Activated gamma-delta T cell treated with anti-CD3 and anti-CD28 coated beads, Interleukin-2, amount 50 U/mL, for 16 hours (primary cell): ENCODE measurements at places on chromosomes 2 and 18.

GRCh38 chr18:59631583-59632181, 65.5 kb downstream of the CCBE1 start:
- no peak for DNase-seq

DNA sequence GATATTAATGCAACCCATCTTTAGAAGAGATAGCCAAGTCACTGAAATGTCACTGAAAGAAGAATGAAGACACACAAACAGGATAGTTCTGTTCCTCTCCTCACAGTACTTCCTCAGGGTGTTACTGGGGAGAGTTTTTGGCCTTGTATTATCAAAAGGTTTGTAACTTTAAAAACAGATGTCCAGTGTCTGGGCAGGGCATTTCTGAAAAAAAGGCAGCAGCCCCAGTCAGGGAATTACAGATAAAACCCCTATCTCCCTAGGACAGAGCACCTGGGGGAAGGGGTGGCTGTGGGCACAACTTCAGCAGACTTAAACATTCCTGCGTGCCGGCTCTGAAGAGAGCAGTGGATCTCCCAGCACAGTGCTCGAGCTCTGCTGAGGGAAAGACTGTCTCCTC, 30.8 kb downstream of the LANCL1 start:
- no peak for DNase-seq

GRCh38 chr2:33497221-33497650, 20.8 kb downstream of the RASGRP3 start:
- no peak for DNase-seq

DNA sequence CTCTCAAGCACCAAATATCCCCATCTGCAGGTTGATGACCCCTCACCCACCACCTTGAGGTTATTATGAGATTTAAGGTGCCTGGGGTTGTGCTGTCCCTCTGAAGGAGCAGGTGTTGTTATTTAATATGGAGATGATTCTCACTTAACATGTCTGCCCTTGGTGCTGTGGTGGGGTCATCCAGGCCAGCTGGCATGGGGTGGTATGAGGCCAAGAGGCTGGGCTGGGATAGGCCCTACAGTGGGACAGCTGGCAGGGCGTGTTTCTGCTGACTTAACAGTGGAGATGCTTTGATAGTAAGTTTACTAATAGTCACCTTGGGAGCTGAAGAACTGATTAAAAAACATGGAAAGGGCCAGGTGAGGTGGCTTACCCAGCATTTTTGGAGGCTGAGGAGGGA, 22.4 kb downstream of the SERPINB12 start:
- DNase-seq, result no peak

GRCh38 chr2:45681675-45682074, 30.2 kb downstream of the PRKCE start:
- DNase-seq, result no peak

DNA sequence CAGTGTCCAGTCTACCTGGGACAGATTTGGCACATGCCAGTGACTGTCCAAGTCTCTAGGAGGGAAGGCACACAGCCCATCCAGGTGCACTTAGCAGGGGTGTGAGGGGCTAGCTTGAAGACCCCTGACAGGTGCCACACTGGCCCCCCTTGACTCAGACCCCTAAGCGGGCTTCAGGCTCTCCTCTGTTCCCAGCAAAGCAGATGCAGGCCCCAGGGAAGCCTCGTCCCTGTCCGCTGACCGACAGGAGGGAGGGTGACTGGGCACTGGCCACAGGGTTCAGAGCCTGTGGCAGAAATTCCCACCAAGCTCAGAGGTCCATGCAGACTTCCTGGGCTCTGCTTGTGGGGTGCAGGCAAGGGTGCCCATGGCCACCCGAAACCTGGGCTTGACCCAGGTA, 239.8 kb upstream of the MYT1L start:
- DNase-seq, result no peak

DNA sequence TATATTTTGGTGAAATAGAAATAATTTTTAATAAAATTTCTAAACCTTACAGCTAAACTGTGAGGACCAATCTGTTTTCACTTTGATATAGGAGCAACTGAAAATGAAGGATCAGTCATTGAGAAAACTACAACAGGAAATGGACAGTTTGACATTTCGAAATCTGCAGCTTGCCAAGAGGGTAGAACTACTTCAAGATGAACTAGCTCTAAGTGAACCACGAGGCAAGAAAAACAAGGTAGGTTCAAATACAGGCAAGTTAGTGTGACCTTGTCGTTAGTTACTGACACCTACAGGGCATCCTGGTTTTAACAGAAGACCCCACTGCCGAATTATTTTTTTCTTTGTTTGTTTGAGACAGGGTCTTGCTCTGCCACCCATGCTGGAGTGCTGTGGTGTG, 75.5 kb upstream of the STON1 start:
- no peak for DNase-seq

GRCh38 chr18:80202264-80202998, 44.9 kb downstream of the PARD6G start:
- no peak for DNase-seq

GRCh38 chr2:102421890-102422759, 835 bp upstream of the IL18RAP start:
- no peak for DNase-seq

GRCh38 chr2:20130821-20131645, 79.6 kb upstream of the LAPTM4A start:
- no peak for DNase-seq

DNA sequence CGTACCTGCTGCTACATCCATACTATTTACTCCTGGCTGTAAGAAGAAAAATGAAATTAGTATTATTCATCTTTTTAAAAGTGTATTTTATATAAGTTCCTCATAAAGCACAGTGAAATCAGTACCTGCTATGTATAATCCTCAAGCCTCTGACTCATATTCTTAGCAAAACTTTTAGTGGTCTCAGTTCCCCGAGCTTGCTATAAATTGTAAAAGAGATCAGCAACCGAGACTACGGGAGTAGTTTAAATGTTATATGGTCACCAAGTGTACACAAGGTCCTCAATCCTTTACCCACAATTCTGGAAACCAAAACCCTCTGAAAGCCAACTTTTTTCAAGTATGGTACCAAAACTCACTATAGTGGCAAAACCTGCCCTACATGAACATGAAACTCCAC, 24.2 kb downstream of the PRPF40A start:
- no peak for DNase-seq

- DNase-seq, result no peak
Measured at GRCh38 chr18:75264195-75264594, 53.6 kb downstream of the TSHZ1 start.

- no peak for DNase-seq
Measured at GRCh38 chr2:147197754-147198483, 646.9 kb upstream of the ACVR2A start.

DNA sequence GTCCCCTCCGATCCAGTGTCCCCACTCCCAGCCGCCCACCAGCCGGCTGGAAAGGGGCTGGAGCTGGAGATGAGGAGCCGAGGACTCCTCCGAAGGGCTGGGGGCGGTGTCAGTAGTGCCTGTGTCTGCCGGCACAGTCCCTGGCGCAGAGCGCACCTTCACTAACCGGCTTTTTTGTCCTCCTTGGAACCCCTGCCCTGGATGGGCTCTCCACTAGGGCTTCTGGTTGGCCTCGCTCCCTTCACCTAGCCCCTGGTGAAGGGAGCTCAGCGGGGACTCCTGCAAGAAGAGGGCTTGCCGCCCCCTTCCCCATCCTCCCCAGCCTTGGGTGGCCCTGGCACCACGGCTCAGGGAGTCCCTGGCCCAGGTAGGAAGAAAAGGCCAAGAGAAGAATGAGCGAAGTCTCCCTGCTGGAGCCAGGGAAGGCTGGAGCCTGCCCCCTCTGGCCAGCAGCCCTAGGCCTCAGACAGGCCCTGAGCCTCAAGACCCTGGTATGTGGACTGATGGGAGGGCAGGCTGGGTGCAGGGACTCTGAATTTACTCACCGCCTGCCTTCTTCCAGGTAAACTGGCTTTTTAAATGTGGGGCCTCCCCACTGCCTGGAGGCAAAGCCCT, 570 bp upstream of the ECEL1 start:
- DNase-seq, result no peak

DNA sequence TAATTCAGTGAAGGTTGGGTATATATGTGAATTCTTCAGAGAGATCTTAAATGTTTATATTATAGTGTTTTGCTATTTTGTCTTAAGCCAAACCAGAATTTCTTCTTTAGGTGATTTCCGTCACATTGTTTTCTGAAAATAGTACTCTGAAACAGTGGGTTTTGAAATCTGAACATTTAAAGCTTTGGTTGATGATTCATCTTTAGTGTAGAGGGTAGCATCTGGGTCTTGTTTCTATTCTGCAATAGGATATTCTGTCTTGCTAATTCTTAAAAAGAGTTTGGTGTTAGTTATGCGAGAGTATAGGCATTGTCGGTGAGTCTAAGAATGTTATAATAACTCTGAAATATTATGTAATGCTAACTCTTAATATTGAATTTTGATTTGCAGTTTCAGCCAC, 69.6 kb upstream of the FAM237A start:
- DNase-seq, result no peak

DNA sequence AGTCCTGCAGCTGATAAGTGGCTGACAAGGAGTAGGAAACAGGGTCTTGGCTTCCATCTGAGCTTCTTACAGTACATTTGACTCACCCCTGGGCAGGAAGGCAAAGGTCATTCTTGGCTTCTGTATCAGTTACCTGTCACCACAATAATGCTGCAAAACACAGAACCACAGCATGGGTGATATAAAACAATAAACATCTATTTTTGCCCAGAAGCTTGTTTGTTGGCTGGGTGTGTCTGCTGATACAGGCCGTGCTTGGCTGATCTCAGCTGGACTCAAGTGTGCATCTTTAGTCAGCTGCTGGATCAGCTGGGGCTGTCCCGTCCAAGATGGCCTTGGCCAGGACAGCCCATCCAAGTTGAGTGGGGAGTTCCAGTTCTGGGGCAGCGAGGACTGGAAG, 34.7 kb downstream of the ONECUT2 start:
- DNase-seq, result no peak

GRCh38 chr2:240964704-240965295, 33.6 kb upstream of the SNED1 start:
- DNase-seq, result no peak

DNA sequence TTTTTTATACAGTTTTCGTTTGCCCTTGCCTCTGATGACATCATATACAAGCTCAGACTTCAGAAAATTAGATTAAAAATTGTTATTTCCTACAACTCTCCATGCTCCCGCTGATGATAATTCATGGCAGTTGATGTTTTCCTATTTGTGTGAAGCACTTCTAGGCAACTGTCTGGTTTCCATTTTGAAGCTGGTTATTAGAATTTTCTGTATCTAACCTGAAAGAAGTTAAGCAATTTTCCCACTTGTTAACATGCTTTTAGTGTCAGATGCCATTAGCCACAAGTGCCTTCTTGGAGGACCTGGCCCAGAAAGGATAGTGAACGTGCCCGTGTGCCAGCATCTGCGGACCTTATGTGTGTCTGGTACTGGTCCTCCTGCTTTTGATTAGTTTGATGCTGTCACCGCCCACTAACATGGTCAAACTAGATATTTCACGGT, 347.6 kb upstream of the RAB12 start:
- no peak for DNase-seq

DNA sequence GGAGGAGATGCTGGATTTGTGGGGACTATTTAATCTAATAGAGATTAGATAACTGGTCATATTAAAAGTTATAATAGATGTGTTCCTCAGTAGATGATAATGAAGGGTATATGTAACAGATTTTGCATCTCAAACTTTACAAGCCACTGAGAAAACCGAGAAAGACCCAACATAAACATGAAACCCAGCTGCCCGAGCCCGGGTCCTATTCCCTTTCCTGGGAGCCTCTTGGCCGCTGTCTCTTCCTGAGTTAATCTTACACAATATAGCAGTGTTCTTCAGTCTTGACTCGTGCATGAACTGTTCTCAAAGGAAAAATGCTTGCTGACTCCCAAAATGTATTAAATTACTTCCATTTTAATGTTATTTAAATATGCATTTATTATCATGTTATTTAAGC, 94.5 kb downstream of the COPS8 start:
- no peak for DNase-seq
